Uterus (tissue), 4 donors: ENCODE measurements at places on chromosomes 4 and X. TPM values are rescaled to one million over a fixed set of nuclear protein-coding genes. Genes with fewer than 3 reads are reported as not detected.

- no peak overlapping the region for H3K4me3 ChIP-seq
- DNase-seq = no peak
- H3K4me1 ChIP-seq = no peaks in the 10 kb centered on the region
Measured at GRCh38 chr4:158858410-158859199, 89.8 kb downstream of the FNIP2 start.

- no peak overlapping the region for H3K4me3 ChIP-seq
- H3K27ac ChIP-seq = no peak overlapping the region
- no peaks in the 10 kb centered on the region for H3K4me1 ChIP-seq
- no peaks in the 10 kb centered on the region for H3K36me3 ChIP-seq
Measured at GRCh38 chrX:1419545-1420355, 27.8 kb upstream of the SLC25A6 start.

Gene MAB21L2
- total RNA-seq = not detected

GRCh38 chr4:128863312-128864075 lies 54.0 kb downstream of the JADE1 start:
- peak; percentile 82 for DNase-seq
- no peaks in the 10 kb centered on the region for H3K27me3 ChIP-seq
- no peaks in the 10 kb centered on the region for H3K36me3 ChIP-seq
- no peak overlapping the region for H3K27ac ChIP-seq

GRCh38 chr4:54226404-54227255 lies 2.5 kb upstream of the PDGFRA start:
- peak overlapping the region; percentile 59 for H3K4me3 ChIP-seq
- peak overlapping the region; percentile 82 for H3K27ac ChIP-seq
- peaks cover 53% of the 10 kb centered on the region for H3K27me3 ChIP-seq
- peaks cover 21% of the 10 kb centered on the region for H3K4me1 ChIP-seq
